Stimulated activated CD4-positive, alpha-beta T cell treated with anti-CD3 and anti-CD28 coated beads, Interleukin-4, amount 100 ng/mL, for 4 hours (primary cell): ENCODE measurements at places on chromosomes 12 and 14.

GRCh38 chr12:7609495-7609894 lies 56.2 kb downstream of the APOBEC1 start:
- DNase-seq, result no peak

DNA sequence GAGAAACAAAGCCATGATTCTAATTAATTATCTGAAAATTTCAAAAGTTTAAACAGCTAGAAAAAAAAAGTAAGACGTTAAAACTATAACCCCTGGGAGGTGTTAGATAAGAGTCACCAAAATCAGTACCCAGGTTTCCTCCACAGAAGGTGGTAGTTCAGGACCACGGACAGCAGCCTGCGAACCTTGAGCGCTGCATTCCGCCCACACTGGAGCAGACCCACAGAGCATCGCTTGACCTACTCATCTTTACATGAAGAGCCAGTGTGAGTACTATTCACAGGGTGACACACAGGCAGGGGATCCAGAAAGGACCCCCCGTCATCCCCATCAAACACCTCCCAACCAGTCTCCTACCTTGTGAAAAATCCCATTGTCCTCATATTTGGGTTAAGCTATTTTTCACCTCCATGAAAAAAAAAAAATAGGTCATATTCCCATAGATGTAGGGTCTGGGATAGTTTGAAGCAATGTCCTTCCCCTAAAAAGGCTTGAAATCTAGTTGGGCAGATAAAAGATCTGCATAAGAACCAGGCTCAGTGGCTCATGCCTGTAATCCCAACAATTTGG lies 8.8 kb upstream of the CHGA start:
- peak; percentile 22 for DNase-seq

- DNase-seq, result no peak
Measured at GRCh38 chr12:66823857-66824570, 145.1 kb upstream of the GRIP1 start.

GRCh38 chr14:95494456-95494855 lies 22.0 kb downstream of the SYNE3 start:
- no peak for DNase-seq

GRCh38 chr14:92997343-92998061 lies 74.6 kb downstream of the CHGA start:
- DNase-seq, result no peak

- no peak for DNase-seq
Measured at GRCh38 chr12:4762773-4763172, 42.6 kb downstream of the GALNT8 start.

DNA sequence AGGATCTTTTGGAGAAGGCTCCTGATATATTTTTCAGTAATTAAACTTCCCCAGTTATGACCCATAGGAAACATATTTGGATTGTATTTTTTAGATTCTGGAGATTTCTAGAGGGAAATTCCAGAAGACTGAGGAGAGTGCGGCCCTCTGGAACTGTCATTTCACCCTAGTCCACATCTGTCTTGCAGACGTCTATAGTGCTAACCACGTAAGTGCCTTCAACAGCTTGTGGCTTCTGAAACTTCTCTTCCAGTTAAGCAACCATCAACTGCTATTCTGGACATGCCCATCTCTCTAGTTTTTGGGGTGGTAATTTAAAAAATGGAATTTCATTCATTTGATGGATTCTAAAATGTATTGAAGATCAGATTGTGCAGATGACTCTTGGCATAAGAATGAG lies 1098.8 kb downstream of the TMEM121 start:
- DNase-seq, result no peak

GRCh38 chr14:89137526-89138163 lies 279.4 kb downstream of the FOXN3 start:
- DNase-seq, result no peak

GRCh38 chr14:65015391-65015790 lies 28.7 kb downstream of the FNTB start:
- DNase-seq, result no peak

- no peak for DNase-seq
Measured at GRCh38 chr12:100799770-100800169, 5.2 kb downstream of the ANO4 start.

GRCh38 chr14:23123419-23123818 lies 4.4 kb upstream of the CEBPE start:
- no peak for DNase-seq

- no peak for DNase-seq
Measured at GRCh38 chr12:52739963-52740362, 36.6 kb upstream of the KRT77 start.

DNA sequence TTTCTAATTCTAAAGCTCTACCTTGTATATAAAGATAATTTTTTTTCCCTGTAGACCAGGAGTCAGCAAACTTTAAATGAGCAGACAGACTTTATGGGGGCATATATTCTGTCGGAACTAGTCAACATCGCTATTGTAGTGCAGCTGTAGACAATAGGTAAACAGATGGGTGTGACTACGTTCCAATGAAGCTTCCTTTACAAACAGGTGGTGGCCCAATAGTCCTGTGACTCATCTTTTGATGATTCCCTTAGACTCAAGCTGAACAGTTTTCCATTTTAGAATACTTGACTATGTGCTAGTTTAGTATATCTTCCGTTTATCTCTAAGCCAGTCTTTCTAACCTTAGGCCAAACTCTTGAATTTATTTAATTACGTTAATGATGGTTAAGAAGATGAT lies 16.3 kb downstream of the MUCL1 start:
- DNase-seq, result no peak
